ENCODE measurements at places on chromosomes 2 and 18. TPM values are rescaled to one million over a fixed set of nuclear protein-coding genes. Genes with fewer than 3 reads are reported as not detected.

The TRABD2A gene
- total RNA-seq = 67.6 TPM

The UGT1A5 gene
- total RNA-seq = not detected

The STON1 gene
- total RNA-seq = 30.8 TPM

The SH3RF3 gene
- total RNA-seq = 4.5 TPM

The HOXD11 gene
- total RNA-seq = not detected

The GNAL gene
- total RNA-seq = 2.8 TPM

The NEURL3 gene
- total RNA-seq = not detected

The CYP26B1 gene
- total RNA-seq = 4.0 TPM

The TSPYL6 gene
- total RNA-seq = not detected

The TGFBRAP1 gene
- total RNA-seq = 17.7 TPM

The TLX2 gene
- not detected for total RNA-seq

The HOXD10 gene
- 0.69 TPM for total RNA-seq

The RAX gene
- total RNA-seq = not detected

The ALK gene
- 0.33 TPM for total RNA-seq

The COA5 gene
- 31.1 TPM for total RNA-seq

DNA sequence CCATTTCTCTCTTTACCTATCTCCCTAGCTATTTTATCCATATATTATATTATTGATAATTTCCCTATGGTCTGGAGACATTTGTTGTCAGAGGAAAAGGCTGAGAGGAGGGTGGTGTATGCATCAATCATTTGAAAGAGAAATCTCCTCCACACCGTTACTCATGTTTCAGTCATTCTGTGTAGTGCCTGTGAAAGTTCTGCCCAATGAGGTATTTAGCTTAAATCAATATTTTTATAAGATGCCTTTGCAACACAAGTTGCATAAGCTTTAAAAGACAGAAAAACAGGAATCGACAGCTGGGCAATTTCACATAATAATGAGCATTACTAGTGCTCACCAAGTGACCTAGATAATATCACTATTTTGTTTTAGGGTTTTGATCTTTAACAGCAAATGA is 363.7 kb upstream of the FSIP2 start:
- no peak overlapping the region for H3K4me3 ChIP-seq
- H3K27me3 ChIP-seq = no peaks in the 10 kb centered on the region
- DNase-seq = no peak
- no peak overlapping the region for H3K27ac ChIP-seq
- H3K4me1 ChIP-seq = no peaks in the 10 kb centered on the region
- no peaks in the 10 kb centered on the region for H3K36me3 ChIP-seq

- no peaks in the 10 kb centered on the region for H3K36me3 ChIP-seq
- peaks cover 17% of the 10 kb centered on the region for H3K4me1 ChIP-seq
- no peaks in the 10 kb centered on the region for H3K27me3 ChIP-seq
- no peak for DNase-seq
Observed at GRCh38 chr2:54613794-54614257, 109.6 kb upstream of the EML6 start.

DNA sequence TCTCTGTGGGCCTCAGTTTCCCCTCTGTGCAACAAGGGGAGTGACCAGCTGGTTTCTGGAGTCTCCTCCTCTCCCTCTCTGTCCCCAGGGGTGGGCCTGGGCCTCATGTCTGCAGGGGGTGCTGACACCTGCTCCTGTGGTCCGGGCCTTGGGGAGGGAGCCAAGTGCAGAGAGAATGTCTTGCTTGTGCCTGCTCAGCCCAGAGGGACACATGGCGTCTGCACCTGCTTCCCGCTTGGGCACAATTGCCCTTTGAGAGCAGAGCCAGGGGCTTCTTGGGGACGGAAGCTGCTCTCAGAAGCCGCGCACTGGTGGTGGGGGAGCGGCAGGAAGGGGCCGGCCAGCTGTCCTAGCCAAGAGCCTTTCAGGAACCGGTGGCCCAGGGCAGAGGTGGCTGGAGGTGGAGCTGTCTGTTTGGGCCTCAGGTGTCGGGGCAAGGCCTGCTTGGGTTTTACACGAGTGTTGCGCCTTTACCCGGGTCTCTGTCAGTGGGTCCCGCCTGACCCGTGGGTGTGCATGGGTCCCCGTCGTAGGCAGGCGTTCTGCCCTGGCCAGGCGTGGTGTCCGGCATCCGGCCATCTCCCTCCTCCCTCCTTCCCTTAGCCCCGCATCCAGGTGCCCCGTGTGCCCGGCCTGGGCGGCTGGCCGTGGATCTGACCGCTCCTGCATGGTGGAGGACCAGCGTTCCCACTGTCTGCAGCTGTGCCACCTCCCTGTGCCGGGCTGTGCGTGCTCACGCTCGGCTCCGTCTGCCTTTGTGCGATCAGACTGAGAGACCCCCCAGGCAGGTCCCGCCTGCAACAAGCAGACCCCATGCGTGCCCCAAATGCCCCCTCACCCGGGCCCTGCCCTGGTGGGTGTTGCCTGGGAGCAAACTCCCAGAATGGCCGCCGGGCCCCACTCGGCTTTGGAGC is 4.0 kb downstream of the NEU4 start:
- no peaks in the 10 kb centered on the region for H3K36me3 ChIP-seq
- no peak for DNase-seq
- no peaks in the 10 kb centered on the region for H3K4me1 ChIP-seq
- no peak overlapping the region for H3K27ac ChIP-seq

GRCh38 chr18:21389903-21390302 is 147.9 kb downstream of the GREB1L start:
- H3K4me1 ChIP-seq = no peaks in the 10 kb centered on the region
- no peaks in the 10 kb centered on the region for H3K27me3 ChIP-seq
- H3K36me3 ChIP-seq = no peaks in the 10 kb centered on the region
- no peak overlapping the region for H3K4me3 ChIP-seq
- no peak for DNase-seq

GRCh38 chr2:207539470-207539869 is 9.7 kb downstream of the CREB1 start:
- no peaks in the 10 kb centered on the region for H3K27me3 ChIP-seq
- H3K27ac ChIP-seq = no peak overlapping the region
- peaks cover 8% of the 10 kb centered on the region for H3K4me1 ChIP-seq

DNA sequence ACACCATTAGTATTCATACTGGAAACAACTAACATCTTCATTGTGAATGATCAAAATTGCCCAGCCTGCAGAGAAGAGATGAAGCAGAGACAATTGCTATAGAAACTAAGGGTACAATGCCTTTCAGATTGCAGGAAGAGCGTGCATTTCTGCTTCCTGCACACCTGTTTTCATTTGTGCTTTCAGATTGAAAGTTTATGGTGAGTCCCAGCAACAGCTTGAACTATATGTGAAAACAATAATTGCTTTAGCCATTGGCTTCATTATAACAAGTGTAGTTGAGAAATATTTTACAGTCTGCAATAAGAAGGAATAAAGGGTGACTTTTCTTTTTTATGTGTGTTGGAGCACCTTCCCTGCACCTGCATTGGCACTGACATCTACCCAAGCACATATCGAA is 136.3 kb downstream of the CD8B2 start:
- H3K27me3 ChIP-seq = no peaks in the 10 kb centered on the region
- no peak overlapping the region for H3K27ac ChIP-seq
- no peak overlapping the region for H3K4me3 ChIP-seq
- H3K36me3 ChIP-seq = no peaks in the 10 kb centered on the region

- H3K4me1 ChIP-seq = no peaks in the 10 kb centered on the region
- H3K27me3 ChIP-seq = no peaks in the 10 kb centered on the region
- H3K36me3 ChIP-seq = no peaks in the 10 kb centered on the region
- H3K27ac ChIP-seq = no peak overlapping the region
- H3K4me3 ChIP-seq = no peak overlapping the region
- no peak for DNase-seq
Observed at GRCh38 chr2:19519045-19519444, 160.6 kb upstream of the OSR1 start.

DNA sequence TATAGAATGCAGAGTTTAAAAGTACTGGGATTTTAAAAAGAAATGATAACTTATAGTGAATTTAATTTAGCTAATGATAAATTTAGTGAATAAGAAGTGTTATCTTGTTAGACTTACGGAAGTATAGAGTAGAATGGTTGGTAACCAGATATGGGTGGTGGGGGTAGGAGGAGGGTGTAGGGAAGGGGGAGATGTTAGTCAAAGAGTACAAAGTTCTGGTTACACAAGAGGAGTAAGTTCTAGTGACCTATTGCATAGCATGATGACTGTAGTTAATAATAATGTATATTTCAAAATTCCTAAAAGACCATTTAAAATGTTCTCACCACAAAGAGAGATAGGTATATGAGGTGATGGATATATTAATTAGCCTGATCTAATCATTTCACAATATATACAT is 184.8 kb upstream of the STON1 start:
- H3K36me3 ChIP-seq = no peaks in the 10 kb centered on the region
- H3K27me3 ChIP-seq = no peaks in the 10 kb centered on the region
- no peak overlapping the region for H3K27ac ChIP-seq
- H3K4me3 ChIP-seq = no peak overlapping the region
- DNase-seq = no peak
- H3K4me1 ChIP-seq = no peaks in the 10 kb centered on the region

- no peak overlapping the region for H3K4me3 ChIP-seq
- DNase-seq = no peak
- H3K36me3 ChIP-seq = no peaks in the 10 kb centered on the region
- H3K4me1 ChIP-seq = no peaks in the 10 kb centered on the region
- no peak overlapping the region for H3K27ac ChIP-seq
Observed at GRCh38 chr2:164522561-164522981, 98.7 kb downstream of the GRB14 start.

- no peak overlapping the region for H3K4me3 ChIP-seq
- no peaks in the 10 kb centered on the region for H3K27me3 ChIP-seq
- peaks cover 2% of the 10 kb centered on the region for H3K4me1 ChIP-seq
- no peak for DNase-seq
- H3K36me3 ChIP-seq = no peaks in the 10 kb centered on the region
- H3K27ac ChIP-seq = no peak overlapping the region
Observed at GRCh38 chr2:3305952-3306351, 71.7 kb downstream of the EIPR1 start.

DNA sequence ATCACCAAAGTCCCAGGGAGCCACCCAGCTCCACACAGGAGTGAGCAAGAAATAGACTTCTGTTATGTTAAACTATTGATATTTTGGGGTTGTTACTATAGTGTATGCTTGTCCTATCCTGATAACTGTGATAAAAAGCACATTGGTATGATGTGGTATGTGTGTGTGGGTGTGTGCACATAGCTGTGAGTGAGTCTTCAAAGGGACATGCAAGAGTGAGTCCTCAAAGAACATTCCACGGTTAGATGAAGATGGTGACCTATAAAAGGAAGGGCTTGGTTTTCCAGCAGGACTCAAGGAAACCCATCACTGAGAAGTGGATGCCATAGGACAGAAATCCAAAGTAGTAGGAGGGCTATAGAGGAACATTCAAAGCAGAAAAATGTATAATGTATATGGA is 342.9 kb downstream of the TSN start:
- no peaks in the 10 kb centered on the region for H3K36me3 ChIP-seq
- H3K4me1 ChIP-seq = no peaks in the 10 kb centered on the region
- no peak overlapping the region for H3K27ac ChIP-seq
- no peaks in the 10 kb centered on the region for H3K27me3 ChIP-seq

DNA sequence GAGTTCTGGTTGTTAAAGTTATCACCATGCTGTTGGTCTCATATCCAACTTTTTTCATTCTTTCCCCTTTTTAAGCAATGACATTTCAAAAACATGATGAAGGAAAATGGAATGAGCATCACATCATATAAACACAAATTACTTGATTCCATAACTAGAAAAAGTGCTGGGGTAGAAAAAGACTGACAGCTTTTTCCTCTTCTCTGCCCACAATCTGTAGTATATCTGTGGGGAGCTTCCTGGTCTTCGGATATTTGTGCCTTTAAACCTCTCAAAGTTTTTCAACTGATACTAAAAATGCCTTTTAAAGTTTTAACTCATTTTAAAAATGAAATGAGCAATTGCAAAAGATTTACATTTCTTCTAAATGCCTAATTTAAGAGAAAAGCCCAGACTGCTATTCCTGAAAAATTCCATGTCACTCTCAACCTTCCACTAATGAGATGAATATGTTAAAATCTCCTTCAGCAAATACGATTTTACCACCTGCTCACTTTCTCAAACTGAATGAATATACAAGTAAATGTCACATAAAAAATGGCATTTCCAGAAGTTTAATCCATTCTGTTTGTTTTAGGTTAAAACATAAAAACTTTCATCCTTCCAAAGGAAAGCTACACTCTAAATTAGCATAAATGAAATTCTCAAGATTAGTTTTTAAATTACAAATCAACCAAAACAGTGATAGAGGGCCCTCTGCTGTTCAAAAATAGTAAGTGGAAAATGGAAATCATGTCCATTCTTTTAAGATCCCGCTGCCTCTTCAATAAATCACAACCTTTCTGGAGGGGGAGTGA is 2.1 kb downstream of the DNAH7 start:
- no peak overlapping the region for H3K27ac ChIP-seq
- H3K4me3 ChIP-seq = no peak overlapping the region
- H3K36me3 ChIP-seq = no peaks in the 10 kb centered on the region
- DNase-seq = no peak

- no peak overlapping the region for H3K27ac ChIP-seq
- peak; percentile 3 for DNase-seq
- no peaks in the 10 kb centered on the region for H3K4me1 ChIP-seq
- no peaks in the 10 kb centered on the region for H3K36me3 ChIP-seq
- no peaks in the 10 kb centered on the region for H3K27me3 ChIP-seq
Observed at GRCh38 chr2:240812301-240812680, 7.7 kb downstream of the KIF1A start.

- no peaks in the 10 kb centered on the region for H3K27me3 ChIP-seq
- H3K4me3 ChIP-seq = no peak overlapping the region
- no peak overlapping the region for H3K27ac ChIP-seq
- no peaks in the 10 kb centered on the region for H3K36me3 ChIP-seq
- H3K4me1 ChIP-seq = peaks cover 14% of the 10 kb centered on the region
- no peak for DNase-seq
Observed at GRCh38 chr2:144456680-144457079, 63.2 kb downstream of the ZEB2 start.

DNA sequence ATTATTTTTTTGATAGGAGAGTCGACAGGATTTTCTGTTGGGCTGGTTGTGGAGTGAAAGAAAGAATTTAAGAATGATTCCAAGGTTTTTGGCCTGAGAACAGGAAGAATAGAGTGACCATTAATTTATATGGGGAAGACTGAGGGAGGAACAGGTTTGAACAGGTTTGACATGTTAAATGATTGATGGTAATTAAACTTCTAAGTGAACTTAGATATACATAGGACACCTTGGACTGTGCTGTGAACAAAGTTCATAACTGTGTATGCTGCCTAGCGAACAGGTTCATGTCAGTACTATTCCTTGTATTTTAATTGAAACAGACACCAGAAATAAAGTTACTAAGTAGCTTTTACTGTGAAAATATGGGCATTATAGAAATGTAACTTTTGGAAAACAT is 212.0 kb downstream of the SPAG16 start:
- no peaks in the 10 kb centered on the region for H3K36me3 ChIP-seq
- no peak for DNase-seq
- H3K27me3 ChIP-seq = no peaks in the 10 kb centered on the region
- no peak overlapping the region for H3K27ac ChIP-seq
- H3K4me1 ChIP-seq = no peaks in the 10 kb centered on the region

All from ovary (tissue), 10 donors.